ENCODE measurements at places on chromosomes 3 and 15.

- DNase-seq, result no peak
Observed at GRCh38 chr3:179949869-179950268, 86.9 kb downstream of the PEX5L start.

DNA sequence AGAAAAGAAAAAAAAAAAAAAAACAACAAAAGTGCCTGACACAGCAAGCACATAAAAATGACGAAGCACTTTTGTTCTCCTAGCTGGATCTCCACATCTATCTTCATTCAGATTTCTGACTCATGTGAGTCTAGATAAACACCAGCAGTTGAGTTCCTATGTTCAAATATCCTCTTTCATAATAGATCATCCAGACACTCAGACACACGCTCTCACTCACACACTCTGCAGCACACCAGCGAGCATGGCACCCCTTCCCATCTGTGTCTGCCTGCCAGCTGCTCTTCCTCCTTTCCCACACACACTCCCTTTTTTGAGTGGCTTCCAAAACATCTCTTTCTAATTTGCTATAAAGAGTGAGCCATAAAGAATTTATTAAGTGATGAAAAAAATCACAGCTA is 19.8 kb upstream of the CELF6 start:
- no peak for DNase-seq

- no peak for DNase-seq
Observed at GRCh38 chr3:24254649-24255048, 240.0 kb downstream of the THRB start.

DNA sequence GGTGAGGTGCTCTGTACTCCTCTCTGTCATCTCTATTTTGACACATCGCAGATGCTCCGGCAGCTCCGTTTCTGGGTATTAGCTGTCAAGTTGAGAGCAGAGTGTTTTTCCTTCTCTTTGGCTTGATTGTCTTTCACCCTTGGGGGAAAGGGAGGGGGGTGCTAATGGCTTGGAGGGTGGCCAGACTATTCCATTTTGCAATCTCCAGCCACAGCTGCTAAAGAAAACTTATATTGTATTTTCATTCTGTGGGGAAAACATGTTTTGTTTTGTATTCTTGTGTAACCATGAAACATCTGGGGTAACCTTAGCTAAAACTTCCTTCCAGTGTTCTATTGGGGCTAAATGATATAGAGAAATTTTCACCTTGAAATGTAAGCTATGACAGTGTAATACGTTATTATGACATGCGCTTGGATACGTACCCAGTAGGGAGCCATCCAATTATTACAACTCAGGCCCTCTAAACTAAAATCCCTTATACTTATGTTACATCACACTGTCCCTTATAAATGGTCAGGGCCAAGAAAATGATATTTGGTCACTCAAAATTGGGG is 14.0 kb upstream of the LARP6 start:
- DNase-seq, result no peak

- peak; percentile 30 for DNase-seq
Observed at GRCh38 chr3:113698956-113699355, 2.5 kb upstream of the USF3 start.

GRCh38 chr3:122421101-122421500 is 5.2 kb upstream of the WDR5B start:
- no peak for DNase-seq

GRCh38 chr3:15982667-15983196 is 185.0 kb upstream of the ANKRD28 start:
- no peak for DNase-seq

DNA sequence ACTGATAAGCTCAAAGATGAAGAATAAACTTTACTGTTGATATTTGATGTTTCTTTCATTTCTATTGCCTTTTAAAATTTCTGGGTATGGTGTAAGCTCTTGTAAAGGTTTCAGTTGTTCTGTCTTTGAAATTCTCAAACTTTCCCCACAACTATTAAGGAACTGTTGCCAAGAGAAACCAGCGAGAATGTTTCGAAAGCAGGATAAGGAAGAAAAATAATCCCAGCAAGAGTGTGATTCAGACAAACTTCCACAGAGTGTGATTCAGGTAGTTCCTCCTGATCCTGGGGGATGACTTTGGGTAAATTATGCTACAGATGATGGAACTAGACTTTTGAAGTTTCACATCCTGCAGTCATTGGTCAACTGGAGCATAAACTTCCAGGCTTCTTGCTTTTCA is 632.0 kb downstream of the NSUN3 start:
- DNase-seq, result no peak

DNA sequence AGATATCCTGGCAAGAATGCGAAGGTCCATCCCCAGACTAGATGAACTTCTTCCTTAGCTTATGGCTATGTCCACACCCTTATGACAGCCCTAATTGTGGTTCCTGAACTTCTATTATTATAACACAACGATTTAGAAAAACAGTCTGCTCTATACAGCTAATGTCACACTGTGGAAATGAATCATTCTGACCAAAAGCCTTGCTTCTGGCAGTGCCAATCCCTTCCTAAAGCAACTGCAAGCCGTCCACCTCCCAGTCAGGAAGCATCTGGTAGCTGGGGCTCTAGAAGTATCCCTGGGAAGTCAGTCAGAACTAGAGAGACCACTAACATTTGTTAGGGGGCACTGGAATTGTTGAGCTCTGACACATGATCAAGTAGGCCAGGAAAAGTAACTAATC is 45.0 kb downstream of the MYO5A start:
- no peak for DNase-seq

- no peak for DNase-seq
Observed at GRCh38 chr3:37979541-37980461, 10.8 kb upstream of the VILL start.

- DNase-seq, result no peak
Observed at GRCh38 chr3:97658668-97659285, 105.8 kb upstream of the ARL6 start.

- no peak for DNase-seq
Observed at GRCh38 chr3:17730318-17730967, 12.0 kb downstream of the TBC1D5 start.

- no peak for DNase-seq
Observed at GRCh38 chr3:29484633-29485032, 203.8 kb downstream of the RBMS3 start.

Data from activated naive CD8-positive, alpha-beta T cell treated with anti-CD3 and anti-CD28 coated beads, Interleukin-2, amount 50 U/mL, for 24 hours (primary cell).